LNCaP clone FGC (cell line): ENCODE measurements at places on chromosomes 6 and 20.

DNA sequence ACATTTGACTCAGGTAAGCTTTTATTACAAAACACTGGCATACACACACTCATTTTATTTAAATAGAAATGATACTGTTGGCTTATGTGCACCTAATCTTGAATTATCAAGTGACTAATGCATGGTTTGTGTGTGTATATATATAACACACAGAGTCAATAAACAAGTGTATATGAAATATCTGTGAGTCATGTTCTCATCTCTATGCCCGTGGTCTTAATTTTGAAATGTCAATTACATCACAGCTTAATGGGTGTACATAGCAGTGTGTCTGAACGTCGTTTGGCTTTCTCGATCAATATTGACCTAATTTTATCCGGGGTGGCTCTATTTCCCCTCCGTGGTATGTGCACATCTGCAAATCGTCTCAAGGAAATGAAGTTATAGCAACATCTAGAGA is 104.0 kb upstream of the ZFP64 start:
- DNase-seq, result no peak

DNA sequence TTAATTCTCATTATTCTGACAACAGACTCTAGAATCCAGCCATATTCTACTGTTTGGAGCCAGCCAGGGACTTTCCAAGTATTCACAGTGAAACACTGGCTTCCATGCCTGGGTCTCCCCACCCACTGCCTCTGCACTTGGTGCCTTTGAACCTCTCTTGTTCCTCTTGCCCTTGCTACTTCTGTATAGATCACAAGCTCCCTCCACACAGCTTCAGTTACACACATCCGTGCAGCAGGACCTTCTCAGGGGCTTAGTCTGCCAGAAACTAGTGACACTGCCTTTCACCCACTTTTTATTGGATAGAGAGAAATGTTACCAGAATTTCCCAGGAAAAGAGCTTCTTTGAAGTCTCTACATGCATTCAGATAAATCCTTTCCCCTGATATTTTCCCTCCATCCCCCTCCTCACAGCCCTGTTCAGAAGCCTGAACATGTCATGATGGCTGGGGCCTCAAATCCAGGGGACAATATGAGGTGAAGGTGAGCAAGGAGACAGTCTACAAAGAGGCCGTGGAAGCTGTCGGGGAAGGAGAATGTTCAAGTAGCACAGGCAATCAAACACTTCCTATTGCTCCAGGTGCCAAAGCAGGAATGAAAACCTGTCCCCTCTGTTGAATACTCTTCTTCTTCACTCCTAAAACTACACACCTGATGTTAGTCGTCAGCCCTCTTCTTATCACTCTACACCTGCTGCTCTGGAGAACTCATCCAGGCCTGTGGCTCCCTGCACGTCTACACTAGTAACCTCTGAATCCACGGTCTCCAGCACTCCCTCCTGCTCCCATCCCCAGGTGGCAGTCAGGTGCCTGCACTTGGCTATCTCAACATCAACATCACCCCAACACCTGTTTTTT is 20.2 kb upstream of the HLA-DOA start:
- no peak for DNase-seq

DNA sequence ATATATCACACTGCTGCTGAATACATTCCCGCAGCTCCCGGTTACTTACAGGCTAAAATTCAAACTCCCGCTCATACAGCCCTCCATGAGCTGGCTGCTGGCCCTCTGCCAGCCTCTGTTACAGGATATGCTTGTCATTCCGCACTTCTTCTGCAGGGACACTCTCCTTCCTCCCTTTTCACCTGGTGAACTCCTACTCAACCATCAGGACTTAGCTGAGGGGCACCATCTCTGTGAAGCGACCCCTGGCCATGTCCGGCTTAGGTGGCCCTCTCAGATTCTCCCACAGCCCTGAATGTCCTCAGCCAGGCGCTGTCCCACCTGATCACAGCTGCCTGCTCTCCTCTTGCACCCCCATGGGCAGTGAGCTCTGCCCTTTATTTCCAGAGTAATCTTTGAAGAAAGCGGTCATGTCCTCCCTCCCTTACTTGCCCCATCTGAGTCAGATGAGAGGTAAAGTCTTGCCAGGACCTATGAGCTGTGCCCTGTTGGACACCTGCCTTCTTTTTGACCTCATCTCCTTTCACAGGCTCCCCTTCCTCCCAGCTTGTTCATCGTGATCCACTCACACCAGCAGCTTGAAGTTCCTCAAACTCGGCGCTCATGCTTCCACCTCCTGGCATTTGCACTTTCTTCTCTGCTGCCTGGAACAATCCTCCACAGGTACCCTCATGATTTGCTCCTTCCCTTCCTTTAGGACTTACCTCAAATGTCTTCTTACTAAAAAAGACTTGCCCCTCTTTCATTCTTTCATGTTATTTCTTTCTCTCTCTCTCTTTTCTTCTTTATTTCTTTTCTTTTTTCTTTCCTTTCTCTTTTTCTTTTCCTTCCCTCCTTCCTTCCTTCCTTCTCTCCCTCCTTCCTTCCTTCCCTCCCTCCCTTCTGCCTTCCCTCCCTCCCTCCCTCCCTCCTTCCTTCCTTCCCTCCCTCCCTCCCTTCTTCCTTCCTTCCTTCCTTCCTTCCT is 5.6 kb downstream of the CYP24A1 start:
- no peak for DNase-seq

GRCh38 chr20:34512955-34513419 is 3.2 kb upstream of the DYNLRB1 start:
- no peak for DNase-seq

- no peak for DNase-seq
Measured at GRCh38 chr6:31620586-31621319, at the start of gene PRRC2A. TSS of gene PRRC2A (plus strand) at chr6:31620715. CDS start at chr6:31622790, 2,075 bp downstream.

DNA sequence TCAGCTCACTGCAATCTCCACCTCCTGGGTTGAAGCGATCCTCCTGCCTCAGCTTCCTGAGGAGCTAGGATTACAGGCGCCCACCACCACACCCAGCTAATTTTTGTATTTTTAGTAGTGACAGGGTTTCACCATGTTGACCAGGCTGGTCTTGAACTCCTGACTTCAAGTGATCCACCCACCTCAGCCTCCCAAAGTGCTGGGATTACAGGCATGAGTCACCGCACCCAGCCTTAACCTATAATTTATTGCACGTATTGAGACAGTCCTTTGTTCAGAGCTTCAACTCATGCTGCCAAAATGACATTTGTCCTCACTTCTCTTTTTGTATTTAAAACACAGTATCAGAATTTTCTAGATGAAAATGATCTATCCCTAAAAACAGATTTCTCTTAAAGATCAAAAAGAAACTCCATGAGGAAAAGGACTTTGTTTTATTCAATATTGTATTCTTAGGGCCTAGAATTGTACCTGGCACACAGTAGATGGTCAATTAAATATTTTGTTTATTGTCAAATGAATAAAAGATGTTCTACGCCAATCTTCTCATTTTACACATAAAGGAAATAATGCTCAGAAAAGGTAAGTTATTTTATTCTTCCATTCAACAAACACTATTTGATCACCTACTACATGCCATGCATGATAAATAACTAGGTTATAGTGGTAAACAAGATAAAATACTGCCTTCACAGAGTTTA is 10.8 kb downstream of the SERAC1 start:
- DNase-seq, result no peak

- DNase-seq, result peak; percentile 85
Measured at GRCh38 chr6:154569156-154569862, 58.8 kb upstream of the CNKSR3 start.

DNA sequence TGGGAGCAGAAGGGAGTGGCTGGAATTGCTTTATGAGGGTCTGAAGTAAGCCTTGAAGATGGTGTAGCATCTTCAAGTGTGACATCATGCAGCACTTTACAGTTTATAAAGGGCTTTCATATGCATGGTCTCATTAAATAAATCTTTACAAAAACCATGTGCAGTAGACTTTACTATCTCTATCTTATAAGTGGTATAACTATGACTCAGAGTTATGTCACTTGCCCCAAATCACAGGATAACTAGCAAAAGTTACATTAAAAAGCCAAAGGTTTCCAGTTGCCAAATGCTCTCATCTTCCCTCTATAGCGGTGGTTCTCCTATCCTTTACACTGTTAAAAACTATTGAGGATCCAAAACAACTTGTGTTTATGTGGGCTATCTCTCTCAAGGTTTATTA is 687.7 kb upstream of the MARCKS start:
- DNase-seq, result no peak

DNA sequence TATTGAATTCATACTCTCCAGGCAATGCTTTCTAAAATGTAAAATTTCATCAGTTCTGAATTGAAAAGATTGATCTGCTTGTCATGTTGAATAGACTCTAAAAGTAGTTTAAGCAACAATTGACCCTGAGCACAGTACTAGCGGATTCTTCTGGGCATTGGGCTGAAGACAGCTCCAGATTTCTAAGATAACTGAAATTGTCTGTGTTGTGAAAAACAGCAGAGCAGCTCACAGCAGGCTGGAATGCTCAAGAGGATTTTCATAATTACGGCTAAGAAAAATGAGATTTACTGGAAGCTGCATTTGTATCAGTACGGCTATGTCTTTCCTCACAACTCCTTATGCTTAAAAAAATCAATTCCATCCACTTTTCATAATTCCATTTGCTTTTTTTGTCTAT is 373.7 kb downstream of the HACE1 start:
- no peak for DNase-seq

DNA sequence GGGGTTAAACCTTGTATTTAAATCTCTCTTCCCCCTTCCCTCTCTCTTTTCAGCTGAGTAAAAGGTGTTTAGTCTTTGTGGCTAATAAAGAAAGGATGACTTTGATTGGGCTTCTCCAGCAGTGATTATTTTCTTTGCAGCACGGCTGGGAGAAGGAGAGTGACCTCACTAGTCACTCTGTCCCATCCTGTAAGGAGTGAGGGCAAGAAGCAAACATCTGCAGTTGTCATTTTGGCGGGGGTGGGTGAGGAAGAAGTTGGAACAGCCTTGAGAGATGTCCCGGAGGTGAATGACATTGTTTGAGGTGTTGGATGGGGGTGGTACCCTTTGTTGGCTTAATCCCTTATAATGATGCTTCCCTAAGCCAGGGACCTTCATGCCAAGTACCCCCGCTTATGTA is 223.6 kb downstream of the EYA2 start:
- no peak for DNase-seq

- no peak for DNase-seq
Measured at GRCh38 chr6:165056292-165056691, 253.1 kb downstream of the C6orf118 start.

DNA sequence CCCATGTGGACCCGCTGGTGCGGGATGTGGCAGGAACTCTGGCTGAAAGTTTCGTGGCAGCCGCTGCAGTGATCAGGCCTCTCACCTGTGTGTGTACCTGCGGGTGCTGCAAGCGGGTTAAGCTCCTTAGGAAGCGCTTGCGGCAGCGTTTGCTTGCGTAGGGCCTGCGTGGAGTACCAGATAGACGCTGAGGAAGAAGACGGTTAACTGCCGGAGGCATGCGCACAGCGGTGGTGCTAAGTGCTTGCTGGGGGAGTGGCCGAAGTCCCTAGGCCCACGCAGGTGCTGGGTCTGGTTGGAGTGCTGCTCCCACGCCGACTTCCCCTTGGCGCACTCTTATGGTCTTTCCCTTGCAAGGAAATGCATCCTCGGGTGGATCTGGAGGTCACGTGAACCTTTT is 23.0 kb downstream of the ZSCAN31 start:
- DNase-seq, result no peak

GRCh38 chr6:104484626-104485025 is 375.1 kb downstream of the HACE1 start:
- DNase-seq, result no peak

GRCh38 chr6:132687306-132687705 is 26.5 kb downstream of the VNN1 start:
- DNase-seq, result no peak

DNA sequence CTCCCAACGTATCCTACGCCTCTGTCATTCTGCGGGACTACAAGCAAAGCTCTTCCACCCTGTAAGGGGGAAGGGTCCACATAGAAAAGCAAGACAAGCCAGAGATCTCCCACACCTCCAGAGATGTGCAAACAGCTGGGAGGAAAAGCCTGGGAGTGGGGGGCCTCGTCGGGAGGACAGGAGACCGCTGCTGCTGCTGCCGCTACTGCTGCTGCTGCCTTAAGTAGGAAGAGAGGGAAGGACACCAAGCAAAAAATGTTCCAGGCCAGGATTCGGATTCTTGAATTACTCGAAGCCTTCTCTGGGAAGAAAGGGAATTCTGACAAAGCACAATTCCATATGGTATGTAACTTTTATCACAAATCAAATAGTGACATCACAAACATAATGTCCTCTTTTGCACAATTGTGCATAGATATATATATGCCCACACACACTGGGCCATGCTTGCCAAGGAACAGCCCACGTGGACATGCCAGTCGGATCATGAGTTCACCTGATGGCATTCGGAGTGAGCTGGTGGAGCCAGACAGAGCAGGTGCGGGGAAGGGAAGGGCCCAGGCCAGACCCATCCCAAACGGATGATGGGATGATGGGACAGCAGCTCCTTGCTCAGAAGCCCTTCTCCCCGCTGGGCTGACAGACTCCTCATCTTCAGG is 108.8 kb upstream of the RAB32 start:
- no peak for DNase-seq

DNA sequence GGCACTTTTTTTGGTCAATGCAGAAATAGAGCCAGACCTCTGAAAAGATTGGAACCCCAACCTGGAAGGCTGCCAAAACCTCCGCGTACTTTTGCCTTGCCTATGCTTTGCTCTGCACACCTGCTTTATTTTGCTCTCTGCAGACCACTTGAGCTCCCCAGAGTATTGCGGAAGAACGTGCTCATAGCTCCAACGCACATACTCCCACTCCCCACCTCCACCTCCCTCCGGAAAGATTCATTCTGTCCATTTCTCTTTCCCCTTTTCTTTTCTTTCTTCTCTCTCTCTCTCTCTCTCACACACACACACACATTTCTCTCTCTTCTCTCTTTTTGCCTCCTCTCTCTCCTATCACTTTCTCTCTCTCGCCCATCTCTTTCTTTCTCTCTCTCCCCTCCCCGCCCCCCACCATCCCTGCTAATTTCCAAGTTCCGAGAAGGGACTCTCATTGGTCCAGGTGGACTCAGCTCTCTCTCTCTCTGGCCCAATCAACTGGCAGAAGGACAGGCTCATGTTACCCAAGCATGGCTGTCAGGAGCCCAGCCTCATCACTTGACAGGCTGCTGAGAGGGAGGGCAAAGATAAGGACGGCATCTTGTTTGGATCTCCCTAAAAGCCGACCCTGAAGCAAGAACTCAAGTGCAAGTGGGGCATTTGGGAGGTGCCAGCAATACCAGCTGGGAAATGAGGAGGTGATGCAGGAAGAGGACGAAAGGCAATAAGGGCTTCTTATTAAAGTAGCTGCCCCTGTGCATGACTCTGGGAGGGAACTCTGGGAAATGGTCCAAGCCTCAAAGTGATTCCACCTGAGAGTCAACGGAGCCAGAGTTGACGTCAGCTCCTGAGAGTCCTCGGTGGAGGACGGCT is 246.1 kb downstream of the LY86 start:
- no peak for DNase-seq

DNA sequence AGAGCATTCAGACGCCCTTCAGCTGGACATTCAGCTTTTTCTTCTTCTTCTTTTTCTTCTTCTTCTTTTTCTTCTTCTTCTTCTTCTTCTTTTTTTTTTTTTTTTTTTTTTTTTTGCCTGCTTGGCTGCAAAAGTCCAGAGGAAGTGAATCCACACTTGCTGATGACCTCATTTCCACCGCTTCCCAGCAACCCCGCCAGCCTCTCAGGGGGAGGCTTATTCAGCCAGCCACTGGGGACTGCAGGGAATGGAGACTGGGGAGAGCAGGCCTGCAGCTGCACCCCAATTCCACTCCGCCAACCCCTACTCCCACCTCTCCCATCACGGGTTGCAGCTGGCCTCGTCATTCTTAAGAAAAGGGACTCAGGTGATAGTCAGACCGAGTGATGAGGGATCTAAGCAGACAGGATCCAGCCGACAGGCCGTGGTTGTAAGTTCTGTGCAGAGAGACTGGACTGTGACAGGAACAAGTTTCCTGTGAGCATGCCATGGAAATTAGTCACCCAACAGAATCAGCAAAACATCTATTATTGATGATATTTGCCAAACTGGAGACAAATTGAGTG is 59.0 kb upstream of the QKI start:
- no peak for DNase-seq
